CD4-positive, CD25-positive, alpha-beta regulatory T cell (primary cell): ENCODE measurements at places on chromosomes 1 and 21.
A peak's percentile ranks its signal among the peaks of the same experiment; 100 is the strongest.

DNA sequence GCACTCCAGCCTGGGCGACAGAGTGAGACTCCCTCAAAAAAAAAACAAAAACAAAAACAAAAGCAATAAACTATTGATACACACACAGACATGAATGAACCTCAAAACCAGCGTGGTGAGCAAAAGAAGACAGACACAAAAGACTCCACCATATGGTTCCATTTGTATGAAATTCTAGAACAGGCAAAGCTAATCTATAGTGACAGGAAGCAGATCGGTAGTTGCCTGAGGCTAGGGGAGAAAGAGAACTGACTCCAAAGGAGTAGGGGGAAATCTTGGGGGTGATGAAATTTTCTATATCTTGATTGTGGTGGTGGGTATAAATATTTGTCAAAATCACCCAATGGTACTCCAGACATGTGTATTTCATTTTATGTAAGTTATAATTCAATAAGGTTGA lies 20.9 kb downstream of the LACTBL1 start:
- no peak for DNase-seq

DNA sequence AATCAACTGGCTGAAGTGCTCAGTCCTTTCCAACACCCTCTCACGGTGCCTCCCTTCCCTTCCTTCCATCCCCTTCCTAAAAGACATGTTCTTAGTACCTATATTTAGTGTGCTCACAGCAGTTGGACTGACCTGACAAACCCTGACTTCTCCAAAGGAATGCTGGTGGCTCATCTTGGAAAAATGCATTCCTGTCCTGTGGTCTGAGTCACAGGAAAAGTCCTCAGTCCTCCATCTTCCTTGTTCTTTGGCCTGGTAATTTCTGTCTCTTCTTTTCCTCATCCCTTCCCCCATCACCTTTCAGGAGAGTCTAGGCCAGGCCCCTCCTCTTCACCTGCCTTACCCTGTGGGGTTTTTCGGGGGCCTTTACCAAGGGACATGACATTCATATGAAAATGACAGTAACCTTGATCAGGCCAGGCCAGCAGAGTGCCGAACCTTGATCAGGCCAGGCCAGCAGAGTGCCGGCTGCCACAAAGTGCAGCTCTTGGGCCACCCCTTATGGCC lies 7.2 kb downstream of the ATP1B1 start:
- DNase-seq, result no peak

DNA sequence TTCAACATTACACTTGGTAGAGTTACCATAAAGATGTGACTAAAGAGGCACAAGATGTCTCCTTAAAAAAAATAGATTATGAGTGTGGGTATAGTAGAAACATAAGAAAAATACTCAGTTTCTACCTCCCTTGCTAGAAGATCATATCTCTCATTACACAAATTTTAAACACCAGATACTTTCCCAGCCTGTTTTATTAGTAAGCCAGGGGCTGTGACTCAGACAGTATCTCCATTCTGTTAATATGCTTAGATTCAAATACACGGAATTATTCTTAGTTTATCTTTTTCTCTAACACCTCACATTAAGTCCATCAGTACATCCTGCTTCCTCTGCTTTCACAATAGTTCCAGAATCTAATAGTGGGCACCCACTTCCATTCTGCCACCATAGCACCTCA lies 561.8 kb upstream of the ADAMTS5 start:
- DNase-seq, result no peak

DNA sequence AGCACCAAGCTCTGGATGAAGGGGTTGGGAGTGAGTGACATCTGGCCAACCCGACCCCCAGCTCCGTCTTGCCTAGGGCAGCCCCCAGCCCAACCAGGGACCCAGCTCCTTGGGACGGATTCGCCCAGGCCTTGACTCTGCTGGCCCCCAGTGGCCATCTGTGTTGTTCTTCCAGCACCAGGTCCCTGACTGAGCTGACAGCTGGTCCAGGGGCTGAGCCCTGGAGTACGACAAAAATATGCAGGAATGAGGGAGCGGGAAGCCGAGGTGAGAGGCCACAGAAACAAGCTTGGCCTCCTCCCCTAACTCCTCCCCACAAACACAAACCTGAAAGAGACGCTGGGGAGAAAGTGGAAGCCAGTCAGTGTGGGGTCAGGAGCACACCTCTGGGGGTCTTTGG lies 55.0 kb upstream of the PAX7 start:
- peak; percentile 11 for DNase-seq

DNA sequence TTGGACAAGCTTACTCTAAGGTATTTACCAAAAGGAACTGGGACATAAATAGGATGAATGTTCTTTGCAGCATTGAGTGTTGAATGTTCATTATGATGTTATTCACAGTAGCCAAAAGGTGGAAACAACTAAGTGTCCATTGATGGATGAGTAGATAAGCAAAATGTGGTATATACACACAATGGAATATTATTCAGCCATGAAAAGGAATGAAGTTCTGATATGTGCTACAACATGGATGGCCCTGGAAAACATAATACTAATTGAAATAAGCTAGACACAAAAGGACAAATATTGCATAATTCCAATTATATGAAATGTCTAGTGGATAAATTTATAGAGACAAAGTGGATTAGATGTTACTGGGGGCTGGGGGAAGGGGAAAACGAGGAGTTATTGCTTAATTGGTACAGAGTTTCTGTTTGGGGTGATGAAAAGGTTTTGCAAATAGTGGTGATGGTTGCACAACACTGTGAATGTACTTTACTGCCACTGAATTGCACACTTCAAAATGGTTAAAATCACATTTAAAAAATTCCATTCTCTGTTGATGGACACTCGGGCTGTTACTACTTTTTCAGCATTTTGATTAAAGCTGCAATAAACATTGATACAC lies 2.9 kb downstream of the MTARC1 start:
- no peak for DNase-seq

GRCh38 chr1:75791022-75791421 lies 5.0 kb downstream of the RABGGTB start:
- no peak for DNase-seq
